ENCODE measurements at places on chromosomes 12 and 14.

GRCh38 chr12:128338386-128339125 is 71.6 kb downstream of the TMEM132C start:
- no peaks in the 10 kb centered on the region for H3K36me3 ChIP-seq
- no peak overlapping the region for H3K4me3 ChIP-seq
- no peaks in the 10 kb centered on the region for H3K27me3 ChIP-seq
- no peak overlapping the region for H3K27ac ChIP-seq
- H3K4me1 ChIP-seq = no peaks in the 10 kb centered on the region

- H3K27me3 ChIP-seq = no peaks in the 10 kb centered on the region
- peak overlapping the region; percentile 29 for H3K4me3 ChIP-seq
- H3K36me3 ChIP-seq = no peaks in the 10 kb centered on the region
- no peak for DNase-seq
- peaks cover 24% of the 10 kb centered on the region for H3K4me1 ChIP-seq
Measured at GRCh38 chr14:105092171-105093037, 27.2 kb upstream of the GPR132 start.

DNA sequence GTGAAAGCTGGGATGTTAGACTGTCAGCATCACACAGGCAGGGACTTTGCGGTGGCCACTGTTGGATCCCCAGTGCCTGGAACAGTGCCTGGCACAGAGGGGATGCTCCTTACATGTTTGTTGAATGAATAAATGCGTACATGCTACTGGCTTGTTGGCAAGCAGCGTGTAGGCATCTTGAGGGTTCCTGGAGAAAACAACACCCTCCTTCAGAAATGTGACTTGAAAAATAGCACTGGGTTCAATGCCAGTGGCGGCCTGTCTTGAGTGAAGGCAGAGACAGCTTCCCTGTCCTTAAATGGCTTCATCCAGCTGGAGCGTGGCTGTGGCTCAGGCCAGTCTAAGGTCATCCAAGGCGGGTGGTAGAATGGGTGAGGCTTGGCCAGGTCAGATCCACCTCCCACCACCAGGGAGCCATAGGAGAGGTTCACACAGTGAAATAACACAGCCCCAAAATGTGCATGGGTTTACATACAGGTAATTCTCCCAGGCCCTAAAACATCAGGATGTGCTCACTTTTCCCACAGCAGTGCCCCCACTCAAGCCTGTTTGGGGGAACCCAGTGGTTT is 171.4 kb downstream of the PHETA1 start:
- no peaks in the 10 kb centered on the region for H3K4me1 ChIP-seq
- no peaks in the 10 kb centered on the region for H3K27me3 ChIP-seq
- no peak overlapping the region for H3K4me3 ChIP-seq
- no peak overlapping the region for H3K27ac ChIP-seq
- DNase-seq = no peak

GRCh38 chr12:9052610-9053009 is 63.1 kb downstream of the A2M start:
- DNase-seq = no peak
- no peaks in the 10 kb centered on the region for H3K36me3 ChIP-seq
- H3K4me3 ChIP-seq = no peak overlapping the region

GRCh38 chr12:46188170-46188569 is 80.7 kb downstream of the SLC38A1 start:
- no peak overlapping the region for H3K4me3 ChIP-seq
- no peak for DNase-seq
- no peak overlapping the region for H3K27ac ChIP-seq
- H3K36me3 ChIP-seq = peaks cover 26% of the 10 kb centered on the region
- no peaks in the 10 kb centered on the region for H3K27me3 ChIP-seq

DNA sequence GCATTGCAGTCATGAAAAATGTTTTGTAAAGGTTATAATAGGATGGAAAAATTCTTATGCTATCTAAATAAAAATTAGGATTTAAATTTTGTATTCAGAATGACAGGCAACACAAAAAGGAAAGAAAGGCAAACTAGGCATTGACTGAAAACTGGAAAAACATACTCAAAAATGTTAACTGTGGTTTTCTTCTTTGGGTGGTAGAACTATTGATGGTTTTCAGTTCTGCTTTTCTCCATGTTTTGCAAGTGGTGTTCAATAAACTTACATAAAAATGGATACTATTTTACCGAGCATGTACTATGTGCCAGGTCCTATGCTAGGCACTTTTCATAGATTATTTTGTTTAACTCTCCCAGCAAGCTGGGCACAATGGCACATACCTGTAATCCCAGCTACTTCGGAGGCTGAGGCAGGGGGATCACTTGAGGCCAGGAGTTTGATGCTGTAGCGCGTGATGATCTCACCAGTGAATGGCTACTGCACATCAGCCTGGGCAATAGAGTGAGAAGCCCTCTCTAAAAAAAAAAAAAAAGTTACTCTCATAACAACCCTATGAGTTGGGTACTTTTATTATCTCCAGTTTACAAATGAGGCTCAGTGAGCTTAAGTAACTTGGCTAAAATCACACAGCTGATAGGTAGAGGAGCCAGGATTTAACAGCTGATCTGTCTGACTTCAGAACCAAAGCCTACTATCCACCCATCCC is 26.3 kb upstream of the TCP11L2 start:
- no peak overlapping the region for H3K4me3 ChIP-seq
- no peaks in the 10 kb centered on the region for H3K27me3 ChIP-seq
- H3K36me3 ChIP-seq = no peaks in the 10 kb centered on the region
- H3K4me1 ChIP-seq = no peaks in the 10 kb centered on the region
- H3K27ac ChIP-seq = no peak overlapping the region

DNA sequence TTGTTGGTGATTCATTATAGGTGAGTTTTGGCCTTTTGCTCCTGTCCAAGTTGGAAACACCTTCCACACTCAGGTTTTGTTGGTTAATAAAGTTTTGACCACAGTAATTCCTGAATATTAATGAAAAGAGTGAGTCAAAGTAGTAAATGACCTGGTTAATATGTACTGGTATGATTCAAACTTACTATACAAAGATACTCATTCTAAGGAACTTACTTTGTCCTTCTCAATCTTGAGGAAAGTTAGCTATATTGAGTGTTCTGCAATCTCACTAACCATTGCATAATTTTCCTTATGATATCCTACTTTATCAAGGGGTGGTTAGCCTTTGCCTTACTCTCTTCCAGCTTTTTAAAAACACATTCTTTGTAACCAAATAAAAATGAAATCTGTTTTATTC is 20.9 kb upstream of the HECTD1 start:
- no peaks in the 10 kb centered on the region for H3K36me3 ChIP-seq
- H3K4me1 ChIP-seq = no peaks in the 10 kb centered on the region
- no peak for DNase-seq
- H3K27ac ChIP-seq = no peak overlapping the region
- H3K27me3 ChIP-seq = no peaks in the 10 kb centered on the region

GRCh38 chr12:6606331-6607131 is 648 bp downstream of the CHD4 start:
- H3K4me1 ChIP-seq = peaks cover 37% of the 10 kb centered on the region
- no peaks in the 10 kb centered on the region for H3K27me3 ChIP-seq
- H3K27ac ChIP-seq = peak overlapping the region; percentile 91
- peak; percentile 34 for DNase-seq

DNA sequence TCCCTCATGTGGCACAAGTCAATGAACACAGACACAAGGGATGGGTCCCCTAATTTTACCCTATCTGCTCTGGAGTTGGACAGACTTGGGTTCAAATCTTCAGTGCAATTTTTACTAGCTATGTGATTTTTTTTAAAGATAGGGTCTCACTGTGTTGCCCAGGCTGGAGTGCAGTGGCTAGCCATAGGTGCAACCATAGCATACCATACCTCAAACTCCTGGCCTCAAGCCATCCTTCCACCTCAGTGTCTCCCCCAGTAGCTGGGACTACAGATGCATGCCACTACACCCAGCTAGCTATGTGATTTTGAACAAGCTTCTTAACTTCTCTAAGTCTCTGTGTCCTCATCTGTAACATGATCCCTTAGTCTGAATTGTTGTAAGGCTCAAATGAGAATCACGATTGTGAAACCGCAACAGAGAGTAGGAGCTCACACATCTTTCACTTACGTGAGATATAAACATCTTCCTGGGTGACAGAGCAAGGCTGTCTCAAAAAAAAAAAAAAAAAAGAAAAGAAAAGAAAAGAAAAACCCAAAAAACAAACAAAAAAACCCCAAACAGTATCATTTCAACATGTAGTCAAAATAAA is 4.7 kb downstream of the CALCOCO1 start:
- H3K4me1 ChIP-seq = peaks cover 4% of the 10 kb centered on the region
- no peaks in the 10 kb centered on the region for H3K27me3 ChIP-seq
- H3K36me3 ChIP-seq = peaks cover 53% of the 10 kb centered on the region
- H3K27ac ChIP-seq = no peak overlapping the region

DNA sequence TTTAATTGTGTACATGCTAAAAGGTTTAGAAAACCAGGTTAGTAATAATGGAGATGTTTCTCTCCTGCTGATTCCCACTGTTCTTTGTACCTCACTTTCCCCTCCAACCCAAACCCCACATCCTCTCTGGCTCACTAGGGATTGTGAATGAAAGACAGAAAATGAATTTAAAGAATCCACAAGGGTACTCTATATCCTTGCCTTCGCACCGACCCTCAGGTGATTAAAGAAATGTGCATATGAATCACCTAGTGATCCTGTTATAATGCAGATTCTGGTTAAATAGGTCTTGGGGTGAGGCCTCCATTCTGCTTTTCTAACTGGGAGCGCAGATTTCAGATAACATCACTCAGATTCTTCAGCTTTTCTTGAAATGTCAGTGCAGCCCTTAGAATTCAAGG is 84.3 kb upstream of the OTX2 start:
- H3K27ac ChIP-seq = no peak overlapping the region
- no peaks in the 10 kb centered on the region for H3K4me1 ChIP-seq
- no peak for DNase-seq
- H3K4me3 ChIP-seq = no peak overlapping the region

DNA sequence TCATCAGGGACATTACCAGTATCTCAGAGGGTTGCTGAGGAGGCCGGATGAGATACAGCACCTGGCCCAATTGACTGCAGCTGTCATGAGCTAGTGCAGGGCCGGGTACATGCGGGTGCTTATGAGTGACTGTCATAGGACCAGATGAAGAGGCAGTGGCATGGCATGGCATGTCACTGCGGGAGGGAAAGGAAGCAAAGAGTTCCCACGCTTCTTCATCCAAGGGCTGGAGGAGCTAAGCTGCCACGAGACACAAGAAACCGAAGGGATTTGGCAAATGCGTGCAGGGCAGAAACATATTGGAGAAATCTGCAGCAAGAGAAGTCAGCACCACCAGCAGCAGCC is 10.7 kb upstream of the GPX2 start:
- H3K36me3 ChIP-seq = peaks cover 5% of the 10 kb centered on the region
- no peaks in the 10 kb centered on the region for H3K4me1 ChIP-seq
- no peak for DNase-seq
- no peak overlapping the region for H3K4me3 ChIP-seq
- H3K27me3 ChIP-seq = no peaks in the 10 kb centered on the region

All from effector memory CD4-positive, alpha-beta T cell (primary cell).